Stimulated activated CD4-positive, alpha-beta T cell treated with anti-CD3 and anti-CD28 coated beads, Interleukin-2, amount 100 ng/mL, for 4 hours (primary cell): ENCODE measurements at places on chromosomes 4 and X.

DNA sequence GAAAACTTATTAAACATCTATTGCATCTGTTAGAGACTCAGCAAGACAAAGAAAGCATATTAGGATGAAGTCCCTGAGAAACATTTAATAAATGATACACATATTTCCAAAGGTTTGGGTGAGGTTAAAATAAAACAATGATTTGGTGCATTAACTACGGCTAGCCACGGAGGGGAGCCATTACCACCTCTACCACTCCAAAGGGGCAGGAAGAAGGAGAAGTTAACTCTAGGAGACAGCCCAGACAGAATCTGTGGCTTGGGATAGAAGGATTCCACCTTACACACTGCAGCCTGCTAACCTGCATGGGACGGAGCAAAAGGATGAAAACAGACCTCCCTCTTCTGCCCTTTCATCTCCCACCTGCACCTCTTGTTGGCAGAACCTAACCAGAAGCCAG is 189.1 kb upstream of the C1QTNF7 start:
- DNase-seq = no peak

DNA sequence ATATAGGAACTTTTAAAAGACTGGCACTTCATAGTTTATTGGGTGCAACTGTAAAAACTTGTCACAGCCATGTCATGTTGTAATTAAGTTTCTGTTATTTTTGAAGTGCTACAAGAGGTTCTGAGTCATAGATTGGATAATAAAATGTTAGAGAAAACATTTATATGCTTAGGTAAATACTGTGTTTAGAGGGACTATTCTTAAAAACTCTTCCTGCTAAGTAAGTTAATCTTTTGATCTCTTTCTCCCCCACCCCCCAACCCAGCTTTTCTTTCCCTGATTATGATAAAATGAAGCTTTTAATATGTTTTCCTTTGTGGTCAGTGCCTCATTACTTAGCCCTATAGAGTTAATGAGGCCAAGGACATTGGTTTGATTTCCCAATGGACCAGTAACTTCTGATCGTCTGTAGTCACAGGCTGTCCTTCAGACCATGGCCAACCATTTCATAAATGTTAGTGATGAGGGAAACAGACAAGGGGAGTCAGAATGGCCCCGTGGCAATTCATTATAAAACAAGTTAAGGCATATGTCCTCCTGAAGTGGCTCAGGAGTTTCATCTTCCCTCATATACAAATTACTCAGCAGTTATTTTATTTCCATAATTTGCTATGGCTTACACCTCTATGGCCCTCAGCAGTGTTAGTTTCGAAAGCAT is 3.9 kb upstream of the PDLIM5 start:
- no peak for DNase-seq

DNA sequence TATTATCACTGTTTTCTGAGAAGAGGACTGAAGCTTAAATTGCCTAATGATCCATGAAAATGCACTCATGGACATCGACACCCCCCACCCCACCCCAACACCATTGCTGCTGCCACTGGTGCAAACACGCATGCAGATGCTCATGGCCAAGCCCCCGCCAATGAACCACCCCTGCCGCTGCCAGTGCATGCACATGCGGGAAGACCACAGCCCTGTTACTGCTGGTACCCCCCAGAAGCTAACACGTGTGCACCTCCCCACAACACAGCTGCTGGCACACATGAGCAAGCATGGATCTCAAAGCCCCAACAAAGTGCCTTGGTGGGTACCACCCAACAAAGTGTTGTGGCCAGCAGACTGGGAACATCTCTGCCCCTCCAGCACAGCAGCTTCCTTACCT is 594.1 kb upstream of the FAT1 start:
- DNase-seq = no peak

DNA sequence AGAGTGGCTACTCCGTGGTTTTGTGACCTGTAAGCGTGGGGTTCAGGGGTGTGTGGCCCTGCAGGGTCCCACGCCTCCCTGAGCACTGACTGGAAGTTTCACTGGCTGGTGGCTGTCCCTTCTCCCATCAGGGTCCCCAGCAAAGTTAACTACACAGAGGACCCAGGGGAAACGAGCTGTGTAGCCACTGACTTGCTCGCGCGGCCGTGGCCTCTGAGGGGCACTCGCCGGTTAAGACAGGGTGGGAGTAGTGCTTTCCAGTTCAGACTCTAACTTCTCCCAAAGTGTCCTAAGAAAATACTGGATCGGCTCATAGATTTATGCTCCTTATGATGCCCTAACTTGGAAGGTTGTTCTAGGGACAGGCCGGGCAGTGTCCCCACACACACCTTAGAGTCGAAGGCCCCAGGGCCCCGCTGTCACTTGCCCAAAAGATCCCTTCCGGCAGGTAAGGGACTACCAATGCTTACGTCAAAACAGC is 28.2 kb downstream of the NELFA start:
- DNase-seq = no peak

- no peak for DNase-seq
Measured at GRCh38 chr4:30208731-30209435, 511.3 kb upstream of the PCDH7 start.

GRCh38 chr4:3431446-3431993 is 10.2 kb upstream of the HGFAC start:
- no peak for DNase-seq

GRCh38 chr4:181078196-181078595 is 1165.0 kb upstream of the TENM3 start:
- no peak for DNase-seq

DNA sequence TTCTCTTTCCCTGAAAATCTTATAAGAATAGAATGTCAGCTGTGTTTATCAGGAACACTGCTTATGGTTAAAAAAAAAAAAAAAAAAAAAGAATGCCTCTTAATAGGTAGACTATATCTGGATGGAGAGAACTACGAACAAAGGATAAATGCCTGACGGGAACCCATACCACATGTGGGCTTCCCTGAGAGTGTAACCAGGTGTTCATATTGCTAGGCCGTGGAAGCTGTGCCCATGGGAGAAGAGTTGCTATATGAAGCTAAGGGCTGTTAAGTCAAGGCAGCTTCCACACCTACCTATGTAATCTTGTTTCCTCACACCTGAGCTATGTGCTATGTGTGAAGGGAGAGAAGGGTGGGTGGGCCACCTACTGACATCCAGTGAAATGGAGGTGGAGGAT is 27.3 kb downstream of the TMEM184C start:
- no peak for DNase-seq

- DNase-seq = no peak
Measured at GRCh38 chrX:65813245-65813644, 145.8 kb downstream of the MSN start.

GRCh38 chr4:23134331-23134730 is 441.6 kb downstream of the GBA3 start:
- DNase-seq = no peak

DNA sequence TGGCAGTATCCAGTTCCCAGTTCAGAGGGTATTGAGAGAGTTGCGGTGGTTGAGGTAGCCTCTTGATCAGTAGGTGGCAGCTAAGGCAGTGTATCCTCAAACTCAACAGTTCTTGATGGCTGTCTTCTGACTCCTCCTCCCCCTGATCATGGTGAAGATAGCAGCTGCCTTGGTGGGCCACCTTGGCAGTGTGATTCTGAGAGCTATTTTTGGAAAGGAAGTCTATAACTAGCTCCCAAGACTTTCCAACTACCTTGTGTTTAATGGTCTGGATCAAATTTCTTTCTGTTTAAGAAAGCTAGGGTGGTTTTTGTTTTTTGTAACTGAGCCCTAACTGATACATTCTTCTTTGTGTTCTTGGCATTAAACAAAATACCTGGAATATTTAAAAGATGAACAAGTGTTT is 10.5 kb upstream of the TBC1D19 start:
- no peak for DNase-seq

- no peak for DNase-seq
Measured at GRCh38 chrX:144730471-144730870, 516.8 kb upstream of the SPANXN1 start.

DNA sequence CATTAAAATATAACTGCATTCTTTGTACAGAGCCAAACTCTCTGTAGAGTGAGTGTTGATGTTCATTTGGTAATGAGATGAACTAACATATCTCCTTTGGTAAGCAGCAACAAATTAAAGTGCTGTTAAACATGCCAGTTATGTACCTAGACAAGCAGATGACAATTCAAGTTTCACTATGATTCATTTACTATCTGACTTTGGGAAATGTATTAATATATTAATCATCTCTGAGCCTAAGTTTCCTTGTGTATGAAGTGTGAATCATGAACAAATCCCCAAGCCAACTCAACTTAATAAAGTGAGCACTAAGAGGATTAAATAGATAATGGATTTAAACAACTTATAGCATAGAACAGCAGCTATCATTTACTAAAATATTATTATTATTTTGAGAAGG is 1044.2 kb downstream of the GLUD2 start:
- no peak for DNase-seq

DNA sequence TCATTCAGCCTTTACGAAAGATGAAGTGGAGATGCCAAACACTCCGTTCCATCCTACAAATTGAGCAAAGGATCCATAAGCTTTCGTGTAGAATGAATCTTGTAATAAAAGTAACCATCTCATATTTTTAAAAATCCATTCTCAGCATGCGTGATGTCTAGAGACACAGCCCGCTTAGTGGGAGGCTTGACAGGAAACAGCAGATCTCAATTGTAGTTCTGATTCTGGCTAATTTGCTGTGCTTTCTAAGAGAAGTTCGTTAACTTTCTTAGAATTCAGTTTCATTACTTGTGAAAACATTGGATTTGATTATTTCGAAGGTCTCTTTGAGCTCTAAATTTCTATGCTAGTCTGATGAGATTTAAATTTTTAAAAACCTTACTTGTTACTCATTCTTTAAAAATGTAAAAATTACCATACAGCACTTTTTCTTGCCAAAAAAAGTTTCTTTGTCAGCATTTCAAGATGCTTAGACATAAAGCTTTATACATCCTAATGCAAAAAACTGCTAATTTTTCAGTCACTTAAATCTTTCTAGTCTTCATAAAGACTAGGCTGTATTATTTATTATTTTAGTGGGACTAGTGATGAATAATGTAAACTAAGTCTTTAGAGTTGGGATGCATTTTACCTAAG is 66.9 kb upstream of the NEIL3 start:
- no peak for DNase-seq

- DNase-seq = no peak
Measured at GRCh38 chrX:108947205-108947604, 210.8 kb upstream of the IRS4 start.

- DNase-seq = no peak
Measured at GRCh38 chr4:67941074-67941473, 22.2 kb downstream of the TMPRSS11A start.

GRCh38 chrX:101462892-101463291 is 22.4 kb upstream of the ARMCX4 start:
- DNase-seq = no peak

DNA sequence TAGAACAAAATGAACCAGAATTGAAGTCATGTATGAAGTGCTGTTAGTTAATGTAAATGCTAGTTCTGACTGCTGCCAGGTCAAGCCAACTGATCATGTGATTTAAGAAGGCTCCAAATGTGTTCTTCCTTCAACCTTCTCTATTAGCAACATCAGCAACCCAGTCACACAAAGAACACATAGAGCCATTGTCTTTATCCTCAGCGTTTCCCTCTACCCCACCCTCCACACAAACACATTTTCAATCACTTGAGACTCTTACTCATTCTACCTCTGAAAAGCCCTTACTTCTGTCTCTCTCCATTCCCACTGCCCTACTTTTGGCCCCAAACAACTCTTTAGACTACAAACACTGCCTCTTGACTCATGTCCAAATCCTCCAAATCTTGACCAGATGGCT is 89.7 kb upstream of the KDR start:
- no peak for DNase-seq

DNA sequence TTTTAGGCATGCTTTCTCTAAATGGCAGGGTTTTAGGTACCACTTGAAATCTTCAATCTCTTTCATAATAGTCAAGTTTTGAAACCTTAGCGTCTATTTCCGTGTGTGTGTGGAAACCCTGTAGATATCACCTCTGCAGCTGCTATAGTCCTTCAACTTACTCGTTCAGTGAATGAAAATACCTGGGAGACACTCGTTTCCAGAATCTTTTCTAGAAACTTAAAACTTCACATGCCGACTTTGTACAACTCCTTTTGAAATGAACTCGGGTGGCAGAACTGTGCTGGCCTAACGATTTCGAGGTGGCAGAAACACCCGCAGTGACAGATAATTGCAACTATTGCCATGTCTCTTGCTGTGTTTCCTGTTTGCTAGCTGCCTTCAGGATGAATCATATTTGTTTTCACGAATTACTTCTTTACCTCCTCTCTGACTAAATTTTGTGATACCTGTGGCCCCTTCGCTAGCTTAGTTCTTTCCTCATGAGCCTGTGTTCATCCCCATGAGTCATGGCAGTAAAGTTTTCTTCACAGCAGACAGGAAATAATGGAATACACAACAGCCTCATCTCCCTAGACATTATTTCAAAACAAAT is 104.7 kb upstream of the SMIM10 start:
- DNase-seq = no peak

- no peak for DNase-seq
Measured at GRCh38 chr4:54999003-54999402, 126.4 kb downstream of the KDR start.

DNA sequence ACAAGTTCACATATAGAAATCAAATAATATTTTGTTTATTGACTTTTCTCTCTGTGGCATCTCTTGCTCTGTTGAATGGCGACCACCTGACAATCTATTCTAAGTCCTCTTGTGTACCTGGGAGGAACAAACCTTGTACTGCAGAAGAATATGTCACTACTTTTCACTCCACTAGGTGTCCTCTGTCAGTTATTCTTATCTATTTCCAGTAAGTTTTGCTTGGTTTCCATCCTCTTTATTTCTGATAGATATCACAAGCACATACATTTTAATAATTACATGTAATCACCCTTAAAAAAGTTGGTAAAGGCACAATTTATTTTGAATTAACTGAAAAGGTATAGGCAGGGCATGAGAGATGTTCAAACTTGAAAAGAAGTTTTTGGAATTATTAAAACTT is 238.4 kb downstream of the SNCA start:
- no peak for DNase-seq

DNA sequence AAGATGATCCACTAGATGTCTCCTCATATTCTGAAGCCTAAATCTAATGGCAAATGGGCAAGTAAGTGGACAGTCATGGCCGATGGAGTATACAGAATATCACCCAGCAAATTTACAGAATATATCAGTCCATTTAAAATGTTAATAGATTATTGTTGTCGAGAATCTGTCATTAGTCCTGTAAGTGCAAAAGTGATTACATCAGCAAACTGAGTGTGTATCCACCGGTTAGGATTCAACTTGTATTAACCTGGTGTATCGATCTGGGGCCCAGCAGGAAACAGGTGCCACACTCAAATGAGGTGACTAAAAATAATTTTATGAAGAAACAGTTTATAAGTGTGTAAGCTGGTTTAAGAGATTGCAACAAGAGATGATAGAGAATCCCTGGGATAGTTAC is 367.9 kb upstream of the FAM47C start:
- no peak for DNase-seq

DNA sequence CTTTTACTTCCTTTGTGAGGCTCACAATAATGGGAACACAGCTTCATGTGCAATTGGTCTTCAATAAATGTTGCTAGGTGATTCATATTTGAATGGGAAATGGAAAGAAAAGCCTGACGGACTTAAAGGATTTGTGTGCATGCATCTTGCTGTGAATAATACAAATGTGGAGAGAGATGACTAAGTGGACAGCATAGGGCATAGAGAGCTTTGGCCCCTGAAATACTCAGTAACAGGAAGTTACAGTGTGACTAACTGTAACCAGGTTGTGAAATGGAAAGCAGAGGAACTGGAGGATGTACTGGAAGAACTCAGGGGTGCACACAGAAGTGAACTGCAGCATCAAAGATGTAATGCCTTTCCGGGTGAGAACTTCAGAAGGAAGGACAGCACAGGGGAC is 206.7 kb downstream of the MGST2 start:
- no peak for DNase-seq
